ENCODE measurements at places on chromosomes 1 and 21.
A peak's percentile ranks its signal among the peaks of the same experiment; 100 is the strongest.

- DNase-seq, result no peak
Observed at GRCh38 chr1:199122532-199123311, 483.9 kb downstream of the PTPRC start.

DNA sequence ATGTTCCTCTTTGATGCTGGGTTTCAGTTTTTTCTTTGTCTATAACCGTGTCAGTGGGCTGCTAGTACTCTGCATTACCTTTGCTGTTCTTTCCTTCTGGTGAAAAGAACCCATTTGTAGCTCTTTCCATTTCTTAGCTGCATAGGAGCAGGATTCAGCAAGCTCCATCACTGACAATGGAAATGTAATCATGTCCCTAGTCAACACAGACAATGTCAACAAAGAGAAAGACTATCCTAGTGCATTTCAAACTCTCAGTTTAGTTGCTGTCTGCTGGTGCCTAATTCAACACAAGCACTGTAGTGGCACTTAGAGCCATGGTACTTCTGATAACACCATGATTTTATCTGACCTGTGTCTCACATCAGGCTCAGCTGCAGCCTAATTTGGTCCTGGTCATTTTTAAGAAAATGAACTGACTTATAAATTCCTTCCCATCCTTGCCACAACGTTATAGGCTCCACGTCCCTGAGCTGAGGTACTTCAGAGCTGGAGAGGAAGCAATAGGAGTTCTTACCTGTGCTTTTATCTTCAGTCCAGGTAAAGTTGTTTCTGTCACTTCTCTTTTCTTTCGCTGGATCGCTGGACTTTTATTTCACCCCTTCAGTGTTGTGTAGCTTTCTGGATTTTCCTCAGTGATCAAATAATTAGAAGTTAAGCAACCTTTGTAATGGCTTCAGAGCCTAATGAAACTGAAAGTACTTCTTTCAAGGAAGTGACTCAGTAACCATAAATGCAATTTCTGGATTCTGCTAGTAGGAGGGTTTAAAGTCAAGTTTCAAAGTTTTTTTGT is at the start of gene GBP3:
Gene GBP3 (minus strand): TSS at position 700 of the 793 bp plus-strand sequence. CDS start 2,145 bp downstream, outside the sequence.
- DNase-seq, result no peak

GRCh38 chr1:43321331-43321891 is 16.2 kb upstream of the MPL start:
- no peak for DNase-seq

- DNase-seq, result no peak
Observed at GRCh38 chr1:24875257-24875656, 54.8 kb downstream of the RUNX3 start.

DNA sequence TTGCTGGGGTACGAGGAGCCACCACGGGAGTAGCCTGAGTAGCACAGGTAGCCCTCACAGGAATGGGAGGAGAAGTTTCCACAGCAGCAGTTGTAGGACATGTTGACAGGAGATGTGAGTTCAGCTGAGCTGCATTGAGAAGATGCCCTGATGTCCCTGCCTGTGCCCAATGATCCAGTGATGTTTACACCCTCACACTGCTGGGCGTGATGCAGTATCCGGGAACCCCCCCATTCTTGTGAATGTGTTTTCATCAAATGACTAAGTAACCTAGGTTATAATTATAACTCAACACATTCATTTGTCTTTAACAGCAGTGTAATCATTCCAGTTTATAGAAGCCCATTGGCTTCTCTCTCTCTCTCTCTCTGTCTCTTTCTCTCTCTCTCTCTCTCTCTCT is at the start of gene KRTAP23-1:
Gene KRTAP23-1 (minus strand): TSS at position 101 of the 400 bp plus-strand sequence. CDS start 0 bp downstream, at position 101.
- no peak for DNase-seq

- DNase-seq, result no peak
Observed at GRCh38 chr1:19680644-19681043, 16.0 kb downstream of the HTR6 start.

DNA sequence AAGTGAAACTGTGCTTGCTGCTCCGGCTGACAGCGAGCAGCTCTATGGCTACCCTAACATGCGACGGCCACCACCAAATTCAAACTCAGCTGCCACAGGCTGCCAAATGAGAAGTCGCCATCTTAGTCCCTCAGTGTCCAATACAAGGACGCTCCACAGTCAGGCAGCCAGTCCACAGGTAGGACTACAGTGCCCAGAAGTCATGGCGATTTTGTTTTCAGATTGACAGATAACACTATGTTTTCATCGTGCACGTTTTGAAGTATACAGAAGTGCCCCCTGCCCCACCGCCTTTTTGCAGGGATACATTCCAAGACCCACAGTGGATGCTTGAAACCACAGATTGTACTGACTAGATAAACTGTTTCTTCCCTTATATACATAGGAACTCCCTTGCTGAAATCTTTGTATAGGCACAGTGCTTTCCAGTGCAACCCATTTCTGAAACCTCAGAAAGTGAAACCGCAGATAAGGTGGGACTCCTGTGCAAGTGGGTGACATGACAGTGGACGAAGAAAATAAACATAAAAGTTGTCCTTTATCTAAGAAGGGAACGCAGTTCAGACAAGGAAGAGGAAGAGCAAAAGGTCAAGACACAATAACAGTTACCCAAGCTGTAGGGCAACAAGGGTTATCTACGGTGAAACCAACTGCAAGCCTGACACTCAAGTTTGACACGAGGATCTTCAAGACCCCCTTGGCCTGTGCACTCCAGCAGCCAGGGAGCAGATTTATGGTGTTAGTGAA is 52.2 kb downstream of the STX6 start:
- no peak for DNase-seq

DNA sequence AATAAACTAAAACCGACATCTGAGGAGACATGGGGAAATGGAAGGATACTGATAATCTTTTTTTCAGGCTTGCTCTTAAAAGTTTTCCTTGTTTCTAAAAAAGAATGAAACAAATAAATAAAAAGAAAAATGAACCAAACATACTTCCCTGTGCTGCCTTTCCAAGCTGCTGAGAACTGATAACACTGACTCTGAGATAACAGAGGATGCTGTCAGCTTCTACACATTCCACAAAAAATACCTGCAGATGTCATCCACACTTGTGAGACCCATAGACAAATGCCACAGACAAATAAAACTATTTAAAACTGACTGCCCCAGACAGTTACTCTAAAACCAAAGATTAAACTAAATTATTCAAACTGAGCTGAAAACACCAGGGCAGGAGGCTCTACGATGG is 12.0 kb upstream of the OR6K3 start:
- no peak for DNase-seq

DNA sequence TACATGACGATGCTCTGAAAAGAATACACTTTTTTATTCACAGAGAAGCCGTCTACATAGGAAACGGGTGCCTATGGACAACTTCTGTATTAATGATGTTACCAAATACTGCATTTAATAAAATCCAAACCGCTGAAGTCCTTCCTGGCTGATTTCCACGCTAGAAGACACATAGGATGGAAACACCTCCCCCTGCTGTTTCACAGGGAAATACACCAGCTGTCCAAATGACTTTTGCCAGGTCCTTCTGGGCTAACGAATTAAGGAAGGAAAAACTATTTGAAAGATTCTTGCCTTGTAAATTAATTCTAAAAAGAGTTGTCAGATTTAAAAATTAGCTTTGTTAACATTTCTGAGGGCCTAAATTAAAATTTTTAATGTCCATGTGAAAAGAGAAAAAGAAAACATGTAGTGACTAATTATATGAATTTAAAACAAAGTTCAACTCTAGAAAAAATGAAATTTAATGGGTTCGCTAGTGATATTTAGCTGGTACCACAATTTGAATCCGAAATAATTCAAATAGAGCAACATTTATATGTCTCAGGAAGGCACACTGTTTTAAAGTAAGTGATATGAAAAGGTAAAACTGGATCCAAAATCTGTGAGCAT is 146.0 kb downstream of the RERE start:
- peak; percentile 17 for DNase-seq

DNA sequence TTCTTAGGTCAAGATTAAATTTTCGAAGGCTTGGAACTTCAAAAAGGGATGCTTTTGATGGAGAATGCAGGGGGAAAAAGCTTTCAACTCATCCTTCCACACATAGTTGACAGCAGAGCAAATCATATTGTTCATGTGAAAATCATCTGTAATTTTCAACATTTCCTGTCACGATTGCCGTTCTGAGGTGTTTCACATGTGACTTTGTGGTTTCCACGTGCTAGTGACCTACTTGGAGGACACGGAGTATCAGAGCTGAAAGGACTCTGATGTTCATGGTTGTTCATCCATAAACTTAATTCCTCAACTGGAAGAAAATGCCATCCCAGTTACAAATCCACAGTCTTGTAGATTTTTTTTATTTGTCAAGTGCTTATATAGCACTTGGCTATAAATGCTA is 79.1 kb downstream of the ZP4 start:
- DNase-seq, result no peak

- DNase-seq, result no peak
Observed at GRCh38 chr1:46300673-46301405, 2.6 kb downstream of the LRRC41 start.

- no peak for DNase-seq
Observed at GRCh38 chr1:12454406-12455391, 163.3 kb downstream of the DHRS3 start.

GRCh38 chr1:240293706-240294105 is 202.0 kb downstream of the FMN2 start:
- DNase-seq, result no peak

DNA sequence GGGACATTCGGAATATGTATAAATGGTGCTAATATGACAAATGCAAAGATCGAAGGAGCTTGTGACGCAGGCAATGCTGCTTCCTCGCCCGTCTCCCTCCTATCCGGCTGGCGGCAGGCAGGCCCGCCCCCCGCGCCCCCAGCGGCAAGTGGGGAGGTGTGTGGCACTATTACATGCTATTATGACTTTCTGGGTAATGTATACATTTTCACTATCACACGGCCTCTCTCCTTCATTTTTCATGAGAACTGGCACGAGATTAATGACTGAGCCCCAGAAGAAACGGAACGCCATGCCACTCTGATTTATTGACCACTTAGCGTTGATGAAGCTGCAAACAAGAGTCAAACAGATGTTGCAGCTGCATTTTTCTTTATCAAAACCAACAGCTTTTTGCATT is 138.9 kb upstream of the VAMP3 start:
- no peak for DNase-seq

- DNase-seq, result no peak
Observed at GRCh38 chr1:59706303-59706599, 108.5 kb upstream of the HOOK1 start.

DNA sequence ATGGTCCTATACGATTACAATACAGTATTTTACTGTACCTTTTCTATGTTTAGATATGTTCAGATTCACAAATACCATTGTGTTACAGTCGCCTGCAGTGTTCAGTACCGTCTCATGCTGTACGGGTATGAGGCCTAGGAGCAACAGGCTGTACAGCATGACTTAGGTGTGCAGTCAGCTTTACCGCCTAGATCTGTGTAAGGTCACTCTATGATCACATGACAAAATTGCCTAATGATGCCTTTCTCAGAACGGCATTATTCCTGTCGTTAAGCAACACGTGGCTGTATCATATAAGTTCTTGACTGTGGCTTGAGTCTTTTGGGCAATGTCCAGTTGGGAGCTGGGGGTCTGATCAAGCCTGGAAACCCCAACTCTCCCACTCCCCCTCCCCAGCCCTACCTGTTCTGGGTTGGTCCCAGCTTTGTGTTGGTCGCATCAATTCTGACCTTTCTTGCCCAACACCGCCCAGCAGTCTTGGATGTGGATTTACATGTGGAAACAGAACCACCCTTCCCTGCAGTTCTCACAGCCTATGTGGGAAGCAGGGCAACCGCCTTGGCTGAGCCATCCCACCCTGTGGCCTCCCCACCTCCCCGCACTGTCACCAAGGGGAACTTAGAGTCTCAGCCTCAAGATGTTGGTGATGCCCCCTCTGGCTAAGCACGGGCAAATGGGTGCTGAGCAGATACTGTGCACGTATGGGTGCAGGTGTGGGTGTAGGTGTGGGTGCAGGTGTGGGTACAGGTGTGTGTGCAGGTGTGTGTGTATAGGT is 80.2 kb upstream of the ACTL8 start:
- DNase-seq, result no peak

DNA sequence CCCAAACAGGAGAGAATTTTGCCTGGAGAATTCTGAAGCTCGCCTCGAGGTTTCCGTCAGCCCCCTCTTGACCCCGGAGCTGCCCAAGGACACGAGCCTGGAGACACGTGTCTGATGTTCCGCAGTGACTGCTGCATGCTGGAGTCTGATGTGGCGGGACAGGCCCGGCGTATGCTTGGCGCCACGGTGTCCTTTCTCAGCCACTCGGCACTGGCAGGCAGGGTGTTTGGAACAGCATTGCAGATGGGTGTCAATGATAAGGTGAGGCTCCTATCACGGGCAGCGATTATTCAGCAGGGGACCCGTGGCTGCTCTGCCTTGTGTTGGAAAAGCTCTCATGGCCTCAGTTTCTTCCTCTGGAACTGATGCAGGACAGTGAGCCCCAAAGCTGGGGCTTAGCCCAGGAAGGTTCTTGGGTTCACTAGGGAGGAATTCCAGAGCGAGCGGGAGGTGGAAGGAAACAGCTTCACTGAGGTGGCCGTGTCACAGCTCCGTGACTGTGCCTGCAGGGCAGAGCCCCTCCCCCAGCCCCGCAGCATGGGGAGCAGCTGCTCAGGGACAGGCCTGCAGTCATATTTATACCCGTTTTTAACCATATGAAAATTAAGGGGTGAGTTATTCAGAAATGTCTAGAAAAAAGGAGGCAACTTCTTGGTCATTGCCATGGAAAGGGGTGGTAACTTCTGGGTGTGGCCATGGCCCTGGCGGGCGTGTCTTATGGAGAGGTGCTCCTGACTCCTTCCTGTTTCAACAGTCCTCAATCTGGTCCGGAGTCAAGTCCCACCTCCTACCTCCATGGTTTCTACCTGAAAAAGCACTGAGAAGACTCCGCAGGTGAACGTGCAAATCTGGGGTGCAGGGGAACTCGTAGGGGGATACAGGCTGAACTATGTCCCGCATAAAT is 123.4 kb downstream of the SIK1 start:
- DNase-seq, result no peak

DNA sequence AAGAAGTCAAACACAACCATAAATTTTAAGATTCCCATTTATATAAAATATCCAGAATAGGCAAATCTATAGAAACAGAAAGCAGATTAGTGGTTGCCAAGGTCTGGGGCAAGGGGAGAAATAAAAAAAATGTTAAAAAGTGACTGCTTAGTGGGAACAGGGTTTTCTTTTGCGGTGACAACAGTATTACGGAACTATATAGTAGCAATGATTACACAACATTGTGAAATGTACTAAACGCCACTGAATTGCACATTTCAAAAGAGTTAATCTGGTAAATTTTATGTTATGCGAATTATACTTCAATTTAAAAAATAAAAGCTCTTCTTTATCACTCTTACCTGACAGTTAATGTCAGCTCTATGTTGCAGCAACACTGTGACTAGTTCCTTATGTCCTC is 105.2 kb downstream of the ACBD6 start:
- DNase-seq, result no peak

DNA sequence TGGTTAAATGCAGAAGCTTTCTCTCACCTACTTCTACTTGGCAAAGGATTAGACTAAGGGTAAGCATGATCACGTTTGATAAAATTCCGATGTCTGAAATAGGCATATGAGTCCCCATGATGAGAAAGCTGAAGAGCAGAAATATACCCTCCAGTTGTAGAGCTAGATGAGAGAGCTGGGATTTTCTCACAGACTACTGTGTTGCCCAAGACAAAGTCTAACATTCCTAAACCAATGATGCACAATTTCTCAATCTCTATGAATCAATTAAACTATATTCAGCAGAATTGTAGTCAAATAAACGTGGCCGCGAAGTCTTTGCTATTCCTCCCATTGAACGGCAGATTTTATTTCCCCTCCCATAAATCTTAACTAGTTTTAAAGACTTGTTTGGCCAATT is 699.2 kb downstream of the KCNT2 start:
- no peak for DNase-seq

GRCh38 chr1:200506471-200506870 is 96.6 kb upstream of the ZNF281 start:
- DNase-seq, result no peak

GRCh38 chr1:87806379-87807094 is 477.9 kb downstream of the LMO4 start:
- no peak for DNase-seq
